ENCODE measurements at places on chromosomes 11 and 22.

DNA sequence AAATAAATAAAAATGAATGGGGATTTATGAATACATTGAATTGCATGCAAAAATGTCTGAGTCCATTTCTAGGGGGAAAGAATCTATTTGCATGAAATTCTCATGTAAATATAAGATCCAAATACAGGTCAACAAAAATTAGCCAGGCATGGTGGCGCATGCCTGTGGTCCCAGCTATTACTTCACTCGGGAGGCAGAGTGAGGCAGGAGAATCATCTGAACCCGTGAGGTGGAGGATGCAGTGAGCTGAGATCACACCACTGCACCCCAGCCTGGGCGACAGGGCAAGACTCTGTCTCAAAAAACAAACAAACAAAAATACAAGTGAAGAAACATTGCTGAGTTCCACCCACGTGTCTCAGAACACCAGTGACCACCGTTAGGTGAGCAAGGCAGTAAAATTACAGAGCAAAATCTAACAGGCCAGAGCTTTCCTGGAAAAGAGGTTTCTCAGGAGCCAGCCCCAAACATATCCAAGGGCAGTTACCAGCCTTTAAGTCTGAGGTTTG is 17.3 kb downstream of the PACSIN2 start:
- DNase-seq: no peak

DNA sequence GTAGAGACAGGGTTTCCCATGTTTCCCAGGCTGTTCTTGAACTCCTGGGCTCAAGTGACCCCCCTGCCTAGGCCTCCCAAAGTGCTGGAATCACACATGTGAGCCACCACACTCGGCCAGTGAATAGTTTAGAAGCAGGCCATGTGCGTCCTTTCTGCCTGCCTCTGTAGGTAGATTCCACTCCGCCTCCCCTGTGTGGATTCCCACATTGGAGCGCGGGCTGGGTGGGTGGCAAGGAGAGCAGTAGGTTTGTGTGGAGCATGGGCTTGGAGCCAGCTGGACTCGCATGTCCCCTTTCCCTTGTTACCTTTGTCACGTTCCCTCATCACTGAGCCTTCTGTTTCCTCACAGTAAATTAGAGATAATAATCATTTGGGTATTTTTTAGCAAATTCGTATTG is 21.7 kb downstream of the PPFIA1 start:
- DNase-seq: no peak

- no peak for DNase-seq
Observed at GRCh38 chr11:133708547-133709051, 136.7 kb downstream of the SPATA19 start.

DNA sequence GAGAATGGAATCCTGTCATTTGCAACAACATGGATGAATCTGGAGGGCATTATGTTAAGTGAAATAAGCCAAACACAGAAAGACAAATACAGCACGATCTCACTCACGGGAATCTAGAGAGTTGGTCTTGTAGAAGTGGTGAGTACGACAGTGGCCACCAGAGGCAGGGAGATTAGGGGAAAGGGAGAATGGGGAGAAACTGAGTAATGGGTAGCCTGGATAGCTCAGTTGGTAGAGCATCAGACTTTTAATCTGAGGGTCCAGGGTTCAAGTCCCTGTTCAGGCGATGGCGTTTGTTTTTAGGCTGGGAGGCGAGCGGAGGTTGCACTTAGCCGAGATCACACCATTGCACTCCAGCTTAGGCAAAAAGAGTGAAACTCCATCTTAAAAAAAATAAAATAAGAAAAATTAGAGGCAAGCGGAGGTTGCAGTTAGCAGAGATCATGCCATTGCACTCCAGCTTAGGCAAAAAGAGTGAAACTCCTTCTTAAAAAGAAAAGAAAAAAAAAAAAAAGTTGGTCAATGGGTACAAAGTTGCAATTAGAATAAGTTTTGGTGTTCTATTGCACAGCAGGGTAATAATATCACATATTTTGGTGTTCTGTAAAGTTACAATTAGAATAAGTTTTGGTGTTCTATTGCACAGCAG is 95.7 kb upstream of the UBASH3B start:
- DNase-seq: no peak

DNA sequence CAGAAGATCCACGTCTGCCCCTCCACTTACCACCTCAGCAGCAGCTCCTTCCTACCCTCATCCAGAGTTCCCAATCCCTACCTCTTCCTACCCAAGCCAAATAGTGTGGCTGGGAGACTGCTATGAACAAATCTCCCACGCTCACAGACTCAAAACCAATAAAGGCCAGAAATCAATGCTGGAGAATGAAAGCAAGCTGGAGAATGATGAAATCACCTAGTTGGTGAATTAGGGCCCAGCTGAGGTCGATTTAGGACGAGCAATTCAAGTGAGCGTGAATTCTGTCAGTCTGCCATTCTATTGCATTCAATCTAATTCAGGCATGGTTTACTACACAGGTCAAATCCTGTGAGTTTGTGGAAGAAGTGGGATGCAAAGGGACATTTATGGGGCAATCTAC is 22.5 kb downstream of the COMMD9 start:
- DNase-seq: no peak

DNA sequence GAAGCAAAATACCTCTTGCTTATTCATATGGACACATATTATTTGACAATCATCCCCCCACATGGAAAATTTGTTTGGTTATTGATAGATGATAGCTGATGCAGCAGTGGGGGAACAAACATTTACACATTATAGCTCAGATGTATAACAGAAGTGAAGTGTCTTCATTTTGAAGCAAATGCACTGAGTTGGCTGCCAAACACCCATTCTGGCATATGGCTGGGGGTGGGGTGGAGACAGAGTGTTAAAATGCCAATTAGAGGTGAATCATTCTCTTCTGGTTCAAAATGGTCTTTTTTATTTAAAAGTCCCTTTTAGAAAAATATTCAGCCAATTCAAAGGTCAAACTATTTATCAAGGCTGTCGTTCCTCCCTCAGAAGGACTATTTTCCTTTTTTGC is 157.3 kb upstream of the TRPC6 start:
- no peak for DNase-seq

GRCh38 chr22:44247923-44248892 is 64.5 kb downstream of the SHISAL1 start:
- no peak for DNase-seq

- no peak for DNase-seq
Observed at GRCh38 chr11:60699936-60700335, 524 bp downstream of the MS4A8 start.

DNA sequence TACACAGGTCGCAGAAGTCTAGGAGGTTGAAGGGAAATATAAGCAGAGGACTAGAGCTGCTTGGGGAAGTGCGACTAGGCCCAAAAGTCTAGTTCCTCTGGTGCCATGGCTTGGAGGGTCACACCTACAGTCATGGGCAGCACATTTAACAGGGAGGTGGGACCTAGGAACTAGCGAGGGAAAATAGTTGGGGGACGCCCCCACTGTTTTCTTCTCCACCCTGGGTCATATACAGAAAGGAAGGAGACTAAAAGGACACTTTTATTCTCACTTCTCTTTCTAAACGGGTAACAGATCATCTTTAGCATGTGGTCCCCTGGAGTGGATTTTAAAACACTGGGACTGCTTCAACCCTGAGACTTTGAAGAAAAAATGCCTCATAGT is 16.6 kb downstream of the APIP start:
- no peak for DNase-seq

- DNase-seq: no peak
Observed at GRCh38 chr11:47351156-47352126, 1.1 kb downstream of the MYBPC3 start.

GRCh38 chr22:22870577-22871404 is 16.8 kb upstream of the IGLL5 start:
- DNase-seq: no peak

GRCh38 chr11:78403781-78404180 is 13.8 kb downstream of the GAB2 start:
- no peak for DNase-seq

- no peak for DNase-seq
Observed at GRCh38 chr22:40583053-40583741, 53.3 kb downstream of the MRTFA start.

DNA sequence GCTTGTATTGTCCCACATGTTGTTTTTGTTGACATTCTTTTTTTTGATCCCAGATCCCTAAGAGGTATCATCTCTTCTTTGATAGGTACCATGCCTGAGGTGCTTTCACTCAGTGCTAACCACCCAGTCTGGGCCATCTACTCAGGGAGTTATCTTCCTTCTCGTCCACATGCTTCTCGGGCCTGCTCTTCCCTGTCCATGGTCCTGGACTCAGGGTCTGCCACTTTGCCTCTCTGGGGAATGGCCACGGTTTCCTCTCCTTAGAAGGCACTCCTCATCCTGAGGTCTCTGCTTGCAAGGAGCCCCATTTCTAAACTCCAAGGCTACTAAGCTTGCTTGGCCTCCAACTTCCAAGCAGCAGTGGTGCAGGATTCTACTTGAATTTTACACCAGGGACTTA is 227.0 kb upstream of the NCAM1 start:
- DNase-seq: peak; percentile 13

- DNase-seq: no peak
Observed at GRCh38 chr22:50062509-50063135, 4.5 kb upstream of the TTLL8 start.

DNA sequence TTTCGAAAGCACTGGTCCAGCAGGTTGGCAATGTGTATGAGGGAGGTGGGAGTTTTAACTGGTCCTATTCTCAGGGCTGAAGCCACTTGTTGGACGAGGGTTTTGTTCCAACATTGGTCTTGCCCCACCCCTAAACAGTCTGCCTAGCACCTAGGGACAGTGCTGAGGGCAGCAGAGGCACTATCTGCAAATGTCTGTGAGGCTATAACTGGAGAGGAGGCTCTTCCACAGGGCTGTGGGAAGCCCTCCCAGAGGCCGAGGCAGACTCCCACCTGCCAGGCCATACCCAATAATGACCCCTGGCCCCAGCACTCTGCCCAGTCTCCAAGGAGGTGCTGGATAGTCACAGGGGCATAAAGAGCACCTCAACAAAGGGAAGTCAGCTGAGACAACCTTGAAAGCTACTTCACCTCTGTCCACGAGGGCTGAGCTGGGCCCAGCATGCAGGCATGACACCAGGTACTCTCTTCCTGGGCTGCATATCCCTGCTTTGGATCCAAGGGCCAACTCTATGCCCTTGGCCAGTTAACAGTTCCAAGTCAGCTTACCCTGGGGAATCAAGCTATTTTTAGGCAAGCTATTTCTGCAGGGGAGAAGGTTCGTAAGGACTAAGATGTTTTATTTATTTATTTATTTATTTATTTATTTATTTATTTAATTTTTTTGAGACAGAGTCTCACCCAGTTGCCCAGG is 40.2 kb upstream of the SLC25A1 start:
- DNase-seq: no peak

GRCh38 chr11:4576880-4577279 is 4.7 kb upstream of the OR52I2 start:
- no peak for DNase-seq

GRCh38 chr11:130260742-130261141 is 54.0 kb downstream of the ZBTB44 start:
- DNase-seq: no peak

- no peak for DNase-seq
Observed at GRCh38 chr22:33896575-33897447, 23.5 kb downstream of the LARGE1 start.

- no peak for DNase-seq
Observed at GRCh38 chr11:31725176-31725575, 85.9 kb downstream of the PAX6 start.

Measured in HTR-8/SVneo (cell line).